ENCODE measurements at places on chromosomes 2 and 18.

DNA sequence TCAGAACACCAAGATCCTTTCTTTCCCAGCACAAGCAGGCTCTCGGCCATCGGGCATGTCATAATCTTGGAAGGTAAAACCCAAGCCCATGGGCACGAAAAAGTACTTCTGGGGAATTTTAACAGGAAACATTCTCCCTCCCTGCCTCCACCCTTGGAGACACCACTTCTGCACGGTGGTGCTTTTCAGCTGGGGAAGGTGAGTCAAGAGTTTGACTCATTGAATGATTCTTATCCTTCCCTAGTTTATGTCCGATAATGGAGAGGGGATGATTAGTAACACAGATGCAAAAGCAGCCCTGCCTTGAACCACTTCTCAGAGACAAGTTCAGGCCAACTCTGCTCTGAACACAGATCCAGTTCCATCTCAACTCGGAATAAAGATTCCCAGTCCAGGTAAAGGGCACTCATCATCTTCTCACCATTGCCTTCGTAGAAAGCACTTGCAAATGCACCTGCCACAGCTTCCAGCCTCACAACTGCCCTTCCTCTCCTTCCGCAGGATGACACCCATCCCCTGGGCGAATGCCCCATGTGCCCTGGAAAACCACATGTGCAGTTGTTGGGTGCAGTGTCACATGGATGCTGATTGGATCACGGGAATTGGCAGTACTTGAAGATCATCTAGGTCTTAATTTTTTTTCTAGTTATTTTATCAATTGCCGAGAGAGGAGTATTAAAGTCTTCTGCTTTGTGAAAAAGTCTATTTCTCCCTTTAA lies 136.2 kb downstream of the PXDN start:
- DNase-seq, result no peak

- DNase-seq, result no peak
Observed at GRCh38 chr2:239966029-239966852, 58.9 kb downstream of the NDUFA10 start.

DNA sequence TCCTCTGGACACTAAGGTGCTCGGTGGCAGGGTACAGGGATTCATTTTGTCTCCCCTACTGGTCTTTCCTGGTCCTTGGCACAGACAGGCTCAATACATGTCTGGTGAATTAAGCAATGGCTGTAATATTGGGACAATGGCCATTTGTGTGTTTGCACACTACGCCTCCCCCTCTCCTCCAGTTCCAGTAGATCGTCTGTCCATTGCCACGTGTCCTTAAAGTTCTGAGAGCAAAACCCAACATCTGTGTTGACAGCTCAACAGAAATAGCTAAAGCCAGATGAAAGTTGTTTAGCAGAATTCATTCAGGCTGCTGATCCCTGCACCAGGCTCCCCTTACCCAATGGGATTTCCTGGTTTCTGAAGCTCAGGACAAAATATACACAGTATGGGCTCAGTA lies 9.0 kb upstream of the FABP1 start:
- no peak for DNase-seq

DNA sequence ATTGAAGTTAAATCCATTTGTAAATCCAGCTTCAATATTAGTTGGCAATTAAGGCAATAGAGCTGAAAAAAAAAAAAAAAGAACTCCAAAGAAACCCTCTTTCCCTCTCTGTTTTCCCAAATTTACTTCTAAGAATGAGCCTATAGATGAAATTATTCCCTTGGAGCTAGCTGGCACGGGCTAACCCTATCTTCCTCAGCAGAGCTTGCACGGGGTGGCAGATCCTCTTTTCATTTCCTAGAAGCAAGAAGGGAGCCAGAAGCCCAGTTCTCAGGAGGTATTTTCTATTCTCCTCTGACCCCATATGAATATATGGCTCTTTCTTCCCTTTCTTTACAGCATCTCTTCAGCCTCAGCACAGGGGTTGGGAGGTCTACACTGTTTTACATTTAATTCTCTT lies 426.0 kb downstream of the TGIF1 start:
- DNase-seq, result no peak

DNA sequence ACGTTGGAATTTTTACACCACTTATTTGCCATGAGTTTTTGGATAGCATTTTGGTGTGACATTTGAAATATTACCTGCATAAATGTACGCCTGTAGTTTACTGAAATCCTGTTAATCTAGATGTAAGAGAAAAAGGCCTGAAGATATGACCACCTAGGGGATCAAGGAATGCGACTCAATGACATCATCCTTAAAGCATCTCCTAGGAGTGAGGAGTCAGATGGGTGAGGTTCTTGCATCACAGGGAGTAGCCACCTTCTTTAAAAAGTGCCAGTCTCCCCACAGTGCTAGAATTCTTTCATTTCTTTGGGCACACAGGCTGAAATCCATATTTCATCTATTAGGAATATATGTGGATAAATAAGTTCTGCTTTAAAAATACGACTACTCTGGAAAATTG lies 34.5 kb downstream of the ADCYAP1 start:
- DNase-seq, result no peak

- no peak for DNase-seq
Observed at GRCh38 chr2:239559417-239560261, 158.8 kb upstream of the HDAC4 start.

DNA sequence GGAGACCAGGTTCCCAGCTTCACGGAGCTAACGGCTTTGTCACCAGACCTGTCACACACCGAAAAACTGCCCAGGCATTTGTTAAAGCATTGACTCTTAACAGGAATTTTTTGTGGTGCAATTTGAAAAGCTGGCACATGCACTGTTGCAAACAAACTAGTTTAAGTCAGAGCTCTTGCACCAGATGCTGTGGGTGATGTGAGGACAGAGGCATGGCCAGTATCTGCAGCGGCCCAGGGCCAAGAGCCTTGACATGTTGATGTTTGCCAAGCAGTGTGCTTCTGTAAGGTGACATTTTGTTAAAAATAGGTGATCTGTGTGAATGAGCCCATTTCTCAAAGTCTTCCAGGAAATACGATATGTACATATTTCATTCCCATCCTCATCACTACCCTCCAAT lies 142.5 kb downstream of the MTCL1 start:
- no peak for DNase-seq

DNA sequence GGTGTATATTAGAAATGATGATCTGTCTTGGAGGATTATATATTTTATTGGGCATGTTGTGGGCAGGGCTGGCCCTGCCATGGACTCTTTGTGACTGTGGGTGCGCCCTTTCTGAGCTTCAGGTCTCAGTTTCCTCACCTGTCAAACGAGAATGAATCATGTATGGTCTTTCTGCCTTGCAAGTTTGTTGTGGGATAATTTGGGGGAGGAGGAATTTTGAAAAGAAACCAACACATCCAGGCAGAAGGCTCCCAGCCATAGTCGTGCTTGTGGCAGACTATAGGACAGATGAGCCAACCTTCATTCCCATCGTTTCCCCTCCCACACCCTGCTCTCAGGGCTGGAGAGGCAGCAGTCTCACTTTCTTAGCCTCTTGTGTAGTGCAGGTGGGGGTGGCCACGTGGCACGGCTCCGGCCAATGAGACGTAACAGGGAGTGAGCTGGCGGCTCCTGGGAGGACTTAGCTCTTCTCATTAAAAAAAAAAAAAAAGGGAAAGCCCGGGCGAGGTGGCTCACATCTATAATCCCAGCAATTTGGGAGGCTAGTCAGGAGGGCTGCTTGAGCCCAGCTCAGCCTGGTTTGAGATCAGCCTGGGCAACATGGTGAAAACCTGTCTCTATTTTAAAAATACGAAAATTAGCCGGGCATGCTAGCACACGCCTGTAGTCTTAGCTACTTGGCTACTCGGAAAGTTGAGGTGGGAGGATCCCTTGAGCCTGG lies 63.1 kb downstream of the RHOB start:
- DNase-seq, result no peak

DNA sequence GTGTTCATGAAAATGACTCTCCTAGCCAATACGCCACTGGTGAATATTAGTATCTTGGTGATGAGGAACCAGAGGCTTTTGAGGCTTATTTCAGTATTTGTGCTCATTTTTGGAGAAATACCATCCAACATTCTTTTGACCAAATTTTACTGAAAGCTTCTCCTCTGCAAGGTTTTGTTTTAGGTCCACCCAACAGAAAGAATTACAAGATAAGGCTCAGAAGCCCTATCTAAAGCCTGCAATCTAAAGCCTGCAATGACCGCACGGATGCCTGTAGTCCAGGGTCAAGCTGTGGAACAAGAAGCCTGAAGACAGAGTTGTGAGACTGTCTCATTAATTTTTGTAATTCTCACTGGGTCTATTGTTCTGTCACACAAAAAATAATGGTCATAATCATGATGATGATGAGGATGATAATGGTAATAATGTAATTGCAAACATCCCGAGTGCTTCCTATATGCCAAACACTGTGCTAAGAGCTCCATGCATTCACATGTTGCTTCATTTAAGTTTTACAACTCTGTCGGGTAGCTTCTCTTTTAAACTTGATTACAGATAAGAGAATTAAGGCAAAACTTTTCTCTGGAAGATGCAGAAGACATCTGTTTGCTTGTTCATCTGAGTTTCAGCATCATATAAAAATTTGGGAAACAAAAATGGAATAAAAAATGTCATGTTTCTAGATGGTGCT lies 33.2 kb upstream of the NCOA1 start:
- no peak for DNase-seq

GRCh38 chr18:69031571-69031970 lies 233.7 kb downstream of the CCDC102B start:
- DNase-seq, result no peak

DNA sequence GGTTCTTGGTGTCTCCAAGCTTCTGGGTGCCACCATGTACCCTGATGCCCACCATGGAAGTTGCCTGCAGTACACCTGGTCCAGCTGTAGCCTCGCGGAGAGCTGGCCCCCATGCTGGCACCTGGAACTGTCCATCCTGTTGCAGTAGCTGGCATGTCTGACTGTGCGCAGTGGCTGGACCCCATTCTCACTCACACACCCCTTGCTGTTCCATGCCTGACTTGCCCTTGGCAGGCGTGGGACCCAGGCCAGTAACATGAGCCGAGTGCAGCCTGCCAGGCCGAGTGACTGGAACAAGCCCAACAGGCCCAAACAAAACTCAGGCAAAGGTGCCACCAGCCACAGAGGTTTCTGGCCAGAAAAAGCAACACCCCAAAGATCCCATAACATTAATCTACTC lies 73.8 kb downstream of the NEURL3 start:
- no peak for DNase-seq

DNA sequence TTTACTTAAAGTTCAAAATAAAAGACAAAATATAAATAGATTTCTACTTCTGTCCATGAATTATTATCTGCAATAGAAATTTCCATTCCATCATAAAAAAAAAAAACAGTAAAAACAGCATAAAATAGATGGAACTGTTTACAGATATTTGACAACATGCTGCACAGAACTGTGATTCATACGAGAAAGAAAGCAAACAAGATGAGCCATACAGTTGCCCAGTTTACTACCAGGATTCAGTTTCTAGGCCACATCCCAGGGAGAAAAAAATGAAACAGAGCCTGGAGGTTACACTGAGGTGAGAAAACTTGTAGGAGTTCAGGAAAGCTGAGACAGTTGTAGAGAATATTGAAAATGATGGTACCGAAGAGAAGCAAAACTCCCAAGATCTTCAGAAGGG lies 1426.9 kb upstream of the ACVR2A start:
- DNase-seq, result no peak

- DNase-seq, result no peak
Observed at GRCh38 chr2:172674034-172674967, 61.3 kb upstream of the RAPGEF4 start.

DNA sequence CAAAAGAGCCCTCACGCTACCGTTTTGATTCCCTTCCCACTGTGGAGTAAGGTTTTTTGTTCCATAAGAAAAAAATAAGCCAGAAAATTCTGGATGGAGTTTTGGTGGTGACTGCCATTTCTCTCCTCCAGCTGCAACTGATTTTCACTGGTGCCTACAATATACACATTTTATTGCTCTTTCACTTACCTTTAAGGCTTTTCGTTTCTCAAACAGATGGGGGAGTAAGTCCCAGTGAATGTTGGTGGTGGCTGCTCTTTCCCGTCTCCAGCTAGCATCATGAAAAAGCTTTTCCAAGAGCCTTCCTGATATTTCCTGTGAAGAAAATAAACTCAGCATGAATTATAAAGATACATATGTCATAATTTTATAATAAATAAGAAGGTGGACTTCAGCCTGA lies 932.5 kb upstream of the PIK3C3 start:
- DNase-seq, result no peak

- no peak for DNase-seq
Observed at GRCh38 chr2:234976479-234977227, 24.8 kb downstream of the SH3BP4 start.

- no peak for DNase-seq
Observed at GRCh38 chr2:153476816-153477635, 1.5 kb downstream of the RPRM start.

DNA sequence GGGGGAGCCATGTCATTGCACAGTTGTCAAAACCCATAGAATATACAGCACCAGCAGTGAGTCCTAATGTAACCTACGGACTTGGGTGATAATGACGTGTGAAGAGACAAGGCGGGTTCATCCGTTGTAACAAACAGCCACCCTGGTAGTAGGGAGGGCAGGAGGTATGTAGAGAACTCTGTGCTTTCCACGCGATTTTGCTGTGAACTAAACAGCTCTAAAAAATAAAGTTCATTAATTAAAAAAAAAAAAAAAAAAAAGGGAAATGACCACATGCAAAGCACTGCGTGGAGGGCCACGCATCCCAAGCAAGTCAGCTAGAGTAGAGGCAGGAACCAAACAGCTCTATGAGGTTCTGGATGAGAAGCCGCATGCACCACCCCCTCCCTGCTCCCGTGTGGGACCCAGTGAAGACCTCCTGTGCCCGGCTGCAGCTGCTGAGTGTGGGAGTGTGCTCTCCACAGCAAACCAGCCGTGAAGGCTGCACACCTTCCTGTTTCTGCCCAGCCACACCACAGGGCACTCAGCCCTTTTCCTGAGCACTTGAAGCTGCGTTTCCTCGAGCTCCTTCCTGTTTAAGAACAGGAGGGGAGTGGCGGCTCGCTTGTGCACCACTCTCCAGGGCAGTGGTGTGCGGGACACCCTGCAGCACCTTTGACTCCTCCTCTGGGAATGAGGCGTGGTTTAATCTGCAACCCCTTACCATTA lies 65.6 kb downstream of the ODC1 start:
- DNase-seq, result no peak

GRCh38 chr2:51213826-51214225 lies 181.9 kb upstream of the NRXN1 start:
- no peak for DNase-seq

DNA sequence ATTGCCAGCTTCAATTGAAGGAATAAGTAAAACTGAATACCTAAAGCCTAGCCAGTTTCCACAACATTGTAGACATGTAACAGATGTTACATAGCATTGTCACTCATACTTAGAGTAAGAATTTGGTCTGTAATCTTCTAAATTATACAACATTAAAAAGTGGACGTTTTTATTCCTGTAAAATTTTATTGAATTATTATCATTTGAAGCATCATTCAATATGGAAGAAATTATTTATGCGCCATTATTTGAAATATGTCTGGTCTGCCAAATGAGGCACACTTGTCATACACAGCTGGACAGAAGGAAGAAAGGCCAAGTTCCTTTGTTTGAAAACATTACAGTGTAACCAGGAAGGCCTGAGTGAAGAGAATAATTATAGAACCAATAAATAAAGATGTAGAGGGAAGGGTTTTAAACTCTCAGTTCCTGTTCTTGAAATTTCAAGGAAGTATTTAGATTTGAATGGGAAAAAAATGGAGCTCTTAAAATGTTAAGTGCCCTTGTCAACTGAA lies 575.5 kb downstream of the LRRTM4 start:
- no peak for DNase-seq

Data from SIG-M5 (cell line).